Glomerular endothelial cell (primary cell): ENCODE measurements at places on chromosomes 1 and 21. TPM values are rescaled to one million over a fixed set of nuclear protein-coding genes. Genes with fewer than 3 reads are reported as not detected.

The F13B gene
- not detected in 2 replicates for total RNA-seq

The FCAMR gene
- total RNA-seq: not detected in 2 replicates

The SPRR4 gene
- not detected in 2 replicates for total RNA-seq

The GPR157 gene
- 1.8 and 3.4 TPM in 2 replicates for total RNA-seq

The S100A16 gene
- total RNA-seq: 582 and 906 TPM in 2 replicates

The GNG12 gene
- 156 and 190 TPM in 2 replicates for total RNA-seq

The LINGO4 gene
- total RNA-seq: not detected in 2 replicates

The CHI3L1 gene
- total RNA-seq: 0.12 and 0.48 TPM in 2 replicates

The DNALI1 gene
- total RNA-seq: 3.8 and 4.7 TPM in 2 replicates

The TRIM46 gene
- total RNA-seq: 9.9 and 11.8 TPM in 2 replicates

The IFI44L gene
- 2.8 and 41.5 TPM in 2 replicates for total RNA-seq

The TPTE gene
- not detected in 2 replicates for total RNA-seq

The TCHH gene
- total RNA-seq: under 0.01 and 0.12 TPM in 2 replicates

The MIXL1 gene
- 0.10 and 1.6 TPM in 2 replicates for total RNA-seq

The TSPAN1 gene
- total RNA-seq: 2.3 and 8.9 TPM in 2 replicates

The SYT11 gene
- 31.2 and 34.4 TPM in 2 replicates for total RNA-seq

The GRIK1 gene
- total RNA-seq: 0.06 TPM in 1 of 2 replicates, not detected in the other

The OR2L13 gene
- total RNA-seq: not detected in 2 replicates

The CYP4X1 gene
- 1.6 TPM in 1 of 2 replicates, not detected in the other for total RNA-seq

The VAMP4 gene
- total RNA-seq: 3.9 and 10.3 TPM in 2 replicates

The RGS4 gene
- 99.0 and 351 TPM in 2 replicates for total RNA-seq

The CD1D gene
- 0.06 TPM in 1 of 2 replicates, not detected in the other for total RNA-seq

The CENPL gene
- 5.3 and 5.4 TPM in 2 replicates for total RNA-seq

The HSPA13 gene
- 28.9 and 36.5 TPM in 2 replicates for total RNA-seq

The EVA1C gene
- total RNA-seq: 36.1 and 41.2 TPM in 2 replicates

The SH2D2A gene
- 0.44 and 0.82 TPM in 2 replicates for total RNA-seq

The ZMPSTE24 gene
- total RNA-seq: 45.0 and 45.6 TPM in 2 replicates

The KCNQ4 gene
- 0.12 and 0.68 TPM in 2 replicates for total RNA-seq

The S100A2 gene
- total RNA-seq: 3.9 and 9.4 TPM in 2 replicates

The SPATA21 gene
- not detected in 2 replicates for total RNA-seq

The SLC27A3 gene
- 13.4 and 15.7 TPM in 2 replicates for total RNA-seq

The CRNN gene
- not detected in 2 replicates for total RNA-seq

The HES2 gene
- 16.1 and 41.8 TPM in 2 replicates for total RNA-seq

The TNFSF4 gene
- 11.7 and 47.3 TPM in 2 replicates for total RNA-seq

The PLEKHN1 gene
- total RNA-seq: 1.4 and 2.0 TPM in 2 replicates

The IPP gene
- total RNA-seq: 6.2 and 6.6 TPM in 2 replicates

The TOR1AIP1 gene
- 29.7 and 35.7 TPM in 2 replicates for total RNA-seq

The C1orf185 gene
- not detected in 2 replicates for total RNA-seq

The KRTAP7-1 gene
- total RNA-seq: not detected in 2 replicates

The KCNN3 gene
- total RNA-seq: 4.8 and 10.5 TPM in 2 replicates

The RHEX gene
- not detected in 2 replicates for total RNA-seq

The CELA2A gene
- not detected in 2 replicates for total RNA-seq

The SLC30A2 gene
- total RNA-seq: not detected in 2 replicates

The GPR153 gene
- total RNA-seq: 4.3 and 4.7 TPM in 2 replicates

The VCAM1 gene
- total RNA-seq: 61.9 and 66.7 TPM in 2 replicates

The LGR6 gene
- total RNA-seq: not detected in 2 replicates

The ADORA1 gene
- total RNA-seq: 8.6 TPM in 1 of 2 replicates, not detected in the other

The CRYBG2 gene
- under 0.01 TPM in 1 of 2 replicates, not detected in the other for total RNA-seq

The GJA9 gene
- total RNA-seq: not detected in 2 replicates

The LDLRAD2 gene
- total RNA-seq: 0.05 TPM in 1 of 2 replicates, not detected in the other

The LRRC38 gene
- total RNA-seq: 0.19 TPM in 1 of 2 replicates, not detected in the other

The TMEM81 gene
- 0.39 and 2.3 TPM in 2 replicates for total RNA-seq

The KRTCAP2 gene
- total RNA-seq: 121 and 150 TPM in 2 replicates

The NDC1 gene
- 10.7 and 15.6 TPM in 2 replicates for total RNA-seq

The ASB17 gene
- total RNA-seq: not detected in 2 replicates

The SLC19A2 gene
- total RNA-seq: 4.0 and 4.5 TPM in 2 replicates

The HSF2BP gene
- total RNA-seq: 0.24 and 1.7 TPM in 2 replicates

The TTLL7 gene
- 3.8 and 6.1 TPM in 2 replicates for total RNA-seq

The RXFP4 gene
- total RNA-seq: not detected in 2 replicates

The SPATA46 gene
- total RNA-seq: not detected in 2 replicates
